ENCODE measurements at places on chromosomes 7 and 10. TPM values are rescaled to one million over a fixed set of nuclear protein-coding genes. Genes with fewer than 3 reads are reported as not detected.

DNA sequence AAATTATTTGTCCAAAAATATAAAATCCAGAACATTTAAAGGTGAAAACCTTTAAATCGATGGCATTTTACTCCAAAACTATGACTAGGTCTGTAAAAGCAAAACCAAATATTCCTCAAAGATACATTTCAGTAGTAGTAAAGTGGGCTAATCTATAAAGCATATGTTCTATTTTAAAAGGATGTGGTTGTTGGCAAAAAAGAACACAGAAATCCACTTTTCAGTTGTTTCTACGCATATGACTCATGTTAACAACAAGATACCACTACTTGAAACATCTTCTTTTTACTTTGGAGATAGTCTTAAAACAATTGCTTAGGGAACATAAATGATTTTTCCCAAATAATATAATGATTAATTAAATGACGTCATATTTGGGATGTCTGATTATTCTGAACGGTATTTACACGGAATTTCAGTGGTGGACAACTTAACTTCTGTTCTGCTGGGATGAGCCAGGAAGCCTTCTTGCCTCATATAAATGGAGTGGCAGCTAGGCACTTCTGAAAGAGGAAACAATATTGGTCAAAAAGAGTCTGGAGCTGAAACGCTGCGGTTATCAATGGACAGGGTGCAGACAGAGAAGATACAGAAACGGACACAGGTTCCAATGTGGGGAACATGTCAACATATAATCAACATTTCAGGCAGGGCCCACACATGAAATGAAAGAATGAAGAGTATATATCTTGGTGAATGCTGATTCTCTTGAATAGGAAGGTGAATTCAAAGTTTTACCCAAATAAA is 78.5 kb downstream of the ETV1 start:
- H3K27me3 ChIP-seq = no peaks in the 10 kb centered on the region
- no peak overlapping the region for H3K4me3 ChIP-seq
- peaks cover 10% of the 10 kb centered on the region for H3K4me1 ChIP-seq
- H3K27ac ChIP-seq = no peak overlapping the region

DNA sequence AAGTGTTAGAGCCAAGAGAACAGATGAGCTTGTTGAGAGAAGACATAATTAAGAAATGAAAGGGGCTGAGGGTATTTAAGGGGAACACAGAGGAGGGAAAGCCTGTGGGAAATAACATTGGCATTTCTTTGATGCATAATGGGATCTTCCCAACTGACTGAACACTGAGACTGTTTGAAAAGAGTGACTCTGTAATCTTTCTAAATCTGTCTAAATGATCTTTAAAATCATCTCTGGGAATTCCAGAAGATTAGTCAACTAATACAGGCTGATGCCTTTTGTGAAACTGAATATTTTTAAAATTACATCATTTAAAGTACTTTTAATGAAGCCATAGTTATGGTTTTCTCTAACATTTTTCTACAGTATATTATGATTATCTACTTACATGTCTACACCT is 17.4 kb upstream of the SLC35G1 start:
- peaks cover 21% of the 10 kb centered on the region for H3K4me1 ChIP-seq
- no peak overlapping the region for H3K4me3 ChIP-seq
- DNase-seq = no peak
- no peaks in the 10 kb centered on the region for H3K27me3 ChIP-seq

- H3K27ac ChIP-seq = peak overlapping the region; percentile 84
- H3K27me3 ChIP-seq = no peaks in the 10 kb centered on the region
- peaks cover 19% of the 10 kb centered on the region for H3K4me1 ChIP-seq
- no peak for DNase-seq
- no peak overlapping the region for H3K4me3 ChIP-seq
These were observed 592.1 kb upstream of the ANKRD30A start for GRCh38 chr10:36533316-36533715.

- DNase-seq = no peak
- no peaks in the 10 kb centered on the region for H3K27me3 ChIP-seq
- peaks cover 23% of the 10 kb centered on the region for H3K4me1 ChIP-seq
- H3K27ac ChIP-seq = no peak overlapping the region
- no peak overlapping the region for H3K4me3 ChIP-seq
These were observed 87.5 kb downstream of the PARD3 start for GRCh38 chr10:34727595-34728033.

DNA sequence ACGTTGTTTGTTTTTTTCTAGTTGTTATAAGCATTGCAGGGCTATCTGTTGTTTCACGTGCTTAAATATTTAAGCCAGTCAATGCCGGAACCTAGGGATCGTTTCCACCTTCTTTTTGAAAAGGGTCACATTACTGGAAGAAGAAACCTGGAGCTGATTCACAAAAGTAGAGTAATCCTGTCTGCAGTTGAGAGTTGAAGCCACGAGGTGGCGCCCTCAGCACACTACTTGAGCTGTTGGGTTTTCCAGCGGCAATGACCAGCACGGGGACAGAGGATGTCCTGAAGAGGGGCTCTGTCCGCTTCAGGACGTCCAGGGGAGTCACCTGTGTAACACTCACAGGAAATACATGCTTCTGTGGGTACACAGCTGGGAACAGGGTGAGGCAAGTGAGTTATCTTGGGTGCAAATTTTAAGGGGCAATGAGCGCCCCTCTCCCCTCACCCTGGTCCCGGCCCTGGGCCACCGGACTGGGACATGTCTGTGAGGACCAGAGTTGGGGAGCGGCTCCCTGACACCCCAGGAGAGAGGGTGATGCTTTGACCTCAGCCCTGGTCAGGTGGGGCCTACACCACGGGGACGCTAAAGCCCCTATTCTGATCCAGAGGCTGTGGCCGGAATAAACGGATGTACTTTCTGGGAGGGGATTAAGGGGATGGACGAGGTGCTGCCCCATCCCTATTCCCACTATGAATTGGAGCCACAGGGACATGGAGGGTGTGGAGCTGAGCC is 26.3 kb upstream of the WDFY4 start:
- peak; percentile 86 for DNase-seq
- H3K4me3 ChIP-seq = no peak overlapping the region
- H3K27ac ChIP-seq = no peak overlapping the region
- H3K4me1 ChIP-seq = peaks cover 8% of the 10 kb centered on the region
- no peaks in the 10 kb centered on the region for H3K36me3 ChIP-seq

GRCh38 chr7:142579946-142580345 is 169.3 kb upstream of the PRSS1 start:
- H3K4me1 ChIP-seq = no peaks in the 10 kb centered on the region
- DNase-seq = no peak
- no peak overlapping the region for H3K27ac ChIP-seq

DNA sequence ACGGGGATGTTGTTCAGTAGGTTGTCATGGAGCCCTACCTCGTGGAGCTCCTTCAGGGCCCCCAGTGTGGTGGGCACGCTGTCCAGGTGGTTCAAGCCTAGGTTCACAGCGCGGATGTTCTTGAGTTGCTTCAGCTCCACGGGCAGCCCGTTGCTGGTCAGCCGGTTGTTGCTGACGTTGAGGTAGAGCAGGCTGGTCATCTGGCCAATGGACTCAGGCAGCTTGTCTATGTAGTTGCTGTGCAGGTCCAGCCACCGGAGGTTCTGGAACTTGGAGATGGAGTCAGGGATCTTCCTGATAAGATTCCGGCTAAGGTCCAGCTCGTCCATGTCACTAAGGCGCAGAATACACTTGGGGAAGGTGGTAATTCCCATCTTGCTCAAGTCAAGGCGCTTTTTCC is 26.0 kb downstream of the LRRC18 start:
- DNase-seq = no peak
- no peak overlapping the region for H3K27ac ChIP-seq
- no peaks in the 10 kb centered on the region for H3K36me3 ChIP-seq
- H3K4me3 ChIP-seq = no peak overlapping the region
- H3K27me3 ChIP-seq = peaks cover 2% of the 10 kb centered on the region

- H3K27ac ChIP-seq = no peak within 1 kb of the TSS
- peaks cover 7% of the 10 kb centered on the region for H3K27me3 ChIP-seq
- no peak within 1 kb of the TSS for H3K4me3 ChIP-seq
These were observed at the start of gene LIPK for GRCh38 chr10:88705958-88706357. Gene LIPK (plus strand): TSS chr10:88706249. CDS start chr10:88724544, 18,295 bp downstream.

Gene FAM25A
- total RNA-seq = not detected

DNA sequence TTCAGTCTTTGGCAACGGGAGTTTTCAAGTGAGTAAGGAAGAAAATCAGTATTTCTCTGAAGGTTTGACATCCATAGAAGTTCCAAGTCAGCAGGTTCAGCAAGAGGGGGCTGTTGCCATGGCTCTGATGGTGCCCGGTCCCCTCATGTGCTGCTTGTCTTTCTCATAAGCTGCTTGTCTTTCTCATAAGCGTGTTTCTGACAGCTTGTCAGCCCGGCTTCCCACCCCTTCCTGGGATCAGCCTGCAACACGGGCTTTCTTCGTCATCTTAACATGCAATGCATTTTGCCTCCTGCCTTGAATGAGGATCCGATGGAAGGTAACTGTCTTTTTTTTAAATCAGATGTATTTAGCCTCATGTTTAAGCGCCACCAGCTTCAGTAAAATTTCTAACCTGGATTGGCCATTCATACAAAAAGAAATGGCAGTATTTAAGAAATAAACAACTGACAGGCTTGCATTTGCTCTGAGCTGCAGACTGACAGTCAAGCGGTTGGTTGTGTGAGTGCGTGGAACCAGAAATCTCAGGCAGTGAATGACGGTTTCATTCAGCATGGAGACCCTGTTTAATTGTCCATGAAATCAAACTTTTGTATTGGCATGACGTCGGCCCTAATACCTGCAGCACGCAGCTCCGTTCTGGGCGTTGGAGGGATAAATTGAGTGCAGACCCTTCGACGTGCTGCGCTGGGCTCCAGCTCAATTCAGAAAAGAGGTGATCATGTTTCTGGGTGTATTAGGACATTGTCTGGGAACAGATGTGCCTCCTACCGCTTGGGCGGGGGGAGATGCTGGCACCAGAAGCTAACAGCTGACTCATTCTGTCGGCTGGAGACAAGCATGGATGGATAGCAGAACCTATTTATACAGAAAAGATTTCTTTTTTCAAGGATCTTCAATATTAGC is 454.7 kb upstream of the FOXK1 start:
- DNase-seq = peak; percentile 51
- H3K4me3 ChIP-seq = peak overlapping the region; percentile 68
- H3K27me3 ChIP-seq = peaks cover 22% of the 10 kb centered on the region
- H3K4me1 ChIP-seq = peaks cover 41% of the 10 kb centered on the region
- peak overlapping the region; percentile 98 for H3K27ac ChIP-seq

Gene CLDN4
- total RNA-seq = 0.54 TPM

Gene C7orf33
- not detected for total RNA-seq

- no peaks in the 10 kb centered on the region for H3K4me1 ChIP-seq
- H3K36me3 ChIP-seq = no peaks in the 10 kb centered on the region
- no peak for DNase-seq
- H3K27ac ChIP-seq = no peak overlapping the region
These were observed 244.8 kb downstream of the BAMBI start for GRCh38 chr10:28922127-28922526.

GRCh38 chr10:130634816-130635215 is 498.6 kb downstream of the GLRX3 start:
- DNase-seq = no peak
- H3K27me3 ChIP-seq = peaks cover under 1% of the 10 kb centered on the region
- H3K4me3 ChIP-seq = no peak overlapping the region
- H3K27ac ChIP-seq = no peak overlapping the region

DNA sequence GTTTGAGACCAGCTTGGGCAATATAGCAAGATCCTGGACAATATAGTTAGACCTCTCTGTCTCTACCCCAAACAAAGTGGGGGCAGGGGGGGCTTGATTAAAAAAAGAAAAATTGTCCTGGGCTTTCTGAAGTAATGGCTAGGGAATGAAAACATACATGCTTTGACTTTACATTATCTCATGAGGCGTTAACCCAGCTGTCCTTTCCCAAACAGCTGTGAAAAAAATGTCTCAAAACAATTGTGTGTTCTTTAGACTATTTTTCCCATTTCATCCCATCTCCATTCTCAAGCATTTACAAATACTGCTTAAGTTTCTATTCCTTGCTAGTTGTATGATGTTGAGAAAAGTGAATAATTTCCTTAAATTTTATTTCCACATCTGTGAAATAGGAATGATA is 27.0 kb upstream of the CDK13 start:
- DNase-seq = no peak
- no peaks in the 10 kb centered on the region for H3K27me3 ChIP-seq
- H3K4me1 ChIP-seq = no peaks in the 10 kb centered on the region
- H3K27ac ChIP-seq = no peak overlapping the region
